NCI-H1417 (cell line): ENCODE measurements at places on chromosomes 12 and 14.
A peak's percentile ranks its signal among the peaks of the same experiment; 100 is the strongest.

GRCh38 chr12:50715174-50715573 lies 48.7 kb upstream of the ATF1 start:
- DNase-seq = no peak

GRCh38 chr14:98489115-98489514 lies 782.9 kb downstream of the BCL11B start:
- no peak for DNase-seq

GRCh38 chr14:67999290-67999689 lies 179.7 kb downstream of the RAD51B start:
- DNase-seq = no peak

DNA sequence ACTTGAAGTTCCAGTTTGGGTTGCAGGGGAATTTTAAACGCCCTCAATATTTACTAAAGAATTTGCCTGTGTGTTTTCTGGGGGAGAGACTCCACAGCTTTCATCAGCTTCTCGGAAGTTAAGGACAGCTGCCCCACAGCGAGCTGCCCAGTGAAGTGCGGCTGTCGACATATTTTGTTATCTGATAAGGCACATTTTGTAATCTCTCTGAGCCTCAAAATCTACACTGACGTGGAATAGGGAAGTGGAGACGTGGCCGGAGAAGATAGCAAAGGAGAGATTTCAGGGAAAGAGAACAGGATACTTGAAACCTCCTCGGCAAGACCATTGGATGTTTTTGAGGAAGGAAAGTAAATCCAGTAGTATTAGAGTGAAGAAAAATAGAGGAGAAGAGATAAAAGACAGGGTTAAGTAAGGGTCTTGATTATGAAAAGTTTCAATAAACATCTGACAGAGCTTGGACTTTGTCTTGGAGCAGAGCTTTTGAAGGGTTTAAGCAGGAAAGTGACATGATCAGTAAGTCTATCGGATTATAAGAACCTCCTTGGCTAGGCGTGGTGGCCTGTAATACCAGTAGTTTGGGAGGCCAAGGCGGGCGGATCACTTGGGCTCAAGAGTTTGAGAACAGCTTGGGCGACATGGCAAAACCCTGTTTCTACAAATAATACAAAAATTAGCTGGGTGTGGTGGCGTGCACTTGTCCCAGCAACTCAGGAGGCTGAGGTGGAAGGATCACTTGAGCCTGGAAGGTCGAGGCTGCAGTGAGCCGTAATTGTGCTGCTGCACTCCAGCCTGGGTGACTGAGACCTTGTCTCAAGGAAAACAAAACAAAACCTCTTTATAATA lies 1.1 kb downstream of the POLR3B start:
- no peak for DNase-seq

DNA sequence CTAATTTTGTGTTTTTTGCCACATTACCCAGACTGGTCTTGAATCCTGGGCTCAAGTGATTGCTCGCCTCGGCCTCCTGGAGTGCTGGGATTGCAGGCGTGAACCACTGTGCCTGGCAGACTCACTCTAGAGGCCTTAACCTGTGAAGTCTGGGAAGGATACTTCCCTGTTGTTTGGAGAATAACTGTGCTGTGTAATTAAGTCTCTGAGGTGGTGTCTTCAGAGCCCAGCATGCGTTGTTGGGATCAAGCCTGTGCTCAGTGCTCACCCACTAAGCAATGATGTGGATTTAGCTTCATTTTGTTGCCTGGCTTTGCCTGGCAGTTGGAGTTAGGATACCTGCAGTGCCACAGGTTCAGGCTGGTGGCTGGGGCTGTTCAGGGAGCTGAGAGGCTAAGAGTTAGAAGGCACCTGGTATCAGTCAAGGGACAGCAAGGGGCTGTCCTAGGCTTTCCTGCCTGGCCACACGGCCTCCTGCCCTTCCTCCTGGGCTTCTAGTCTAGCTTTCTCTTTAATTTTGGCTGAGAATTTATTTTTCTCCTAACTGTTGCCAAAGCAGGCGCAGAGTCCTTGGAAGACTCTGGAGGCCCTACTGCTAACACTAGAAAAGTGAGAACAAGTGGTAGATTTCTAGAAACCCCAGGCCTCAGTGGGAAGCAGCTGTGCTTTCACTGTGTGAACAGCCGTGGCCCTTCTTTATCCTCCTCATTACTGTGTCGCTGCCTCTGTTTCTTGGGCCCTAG lies 38.5 kb downstream of the EP400 start:
- DNase-seq = peak; percentile 5

DNA sequence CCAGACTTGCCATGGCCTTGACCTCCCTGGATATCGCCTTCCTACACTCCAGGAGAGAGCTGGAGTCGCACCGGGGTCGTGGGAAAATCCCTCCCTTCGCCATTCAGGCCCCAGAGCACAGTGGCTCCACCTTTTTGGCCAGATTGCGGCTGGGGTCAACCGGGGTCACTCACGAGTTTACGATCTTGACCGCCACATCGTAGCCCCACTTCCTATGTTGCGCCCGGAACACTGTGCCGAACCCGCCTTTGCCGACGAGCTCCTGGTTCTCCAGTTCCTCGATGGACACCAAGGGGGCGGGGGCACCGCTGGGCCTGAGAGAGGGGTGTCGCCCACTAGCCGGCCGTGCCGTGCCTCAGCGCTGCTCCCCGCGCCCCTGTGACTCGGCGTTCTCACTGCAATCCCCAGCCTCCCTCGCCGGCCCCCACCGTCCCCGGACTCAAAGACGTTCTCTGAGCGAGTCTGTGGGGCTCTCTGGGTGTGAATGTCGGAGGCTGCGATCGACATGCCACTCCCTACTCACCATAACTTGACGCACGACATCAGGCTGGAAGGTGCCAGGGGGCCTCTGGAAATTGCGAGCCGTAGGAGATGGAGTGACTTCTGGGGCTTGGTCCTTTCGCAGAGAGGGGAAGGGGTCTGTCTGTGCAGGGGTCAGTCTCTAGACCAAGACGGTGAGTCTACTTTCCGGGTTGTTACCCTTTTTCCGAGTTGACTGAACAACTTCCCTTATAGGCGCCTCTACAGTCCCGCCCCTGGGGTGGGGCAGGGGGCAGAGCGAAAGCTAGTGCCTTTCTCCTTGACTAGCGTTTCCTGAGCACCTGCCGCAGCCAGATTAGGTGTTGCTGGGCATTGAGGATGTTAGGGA lies at the start of gene RIPK3:
Gene RIPK3, minus strand, starts transcription at position 708 of the 868 bp plus-strand sequence. Its CDS starts 165 bp downstream, at position 543.
- no peak for DNase-seq
